Adipose tissue (tissue), 3 donors: ENCODE measurements at places on chromosomes 2 and 18. TPM values are rescaled to one million over a fixed set of nuclear protein-coding genes. Genes with fewer than 3 reads are reported as not detected.

The TMEM247 gene
- polyA plus RNA-seq = not detected

The STPG4 gene
- 0.06 TPM for polyA plus RNA-seq

The UGT1A8 gene
- polyA plus RNA-seq = not detected

The MSGN1 gene
- polyA plus RNA-seq = not detected

The ZC3H6 gene
- 5.3 TPM for polyA plus RNA-seq

The POTEC gene
- not detected for polyA plus RNA-seq

The FBXO36 gene
- polyA plus RNA-seq = 1.6 TPM

The HOXD8 gene
- 0.84 TPM for polyA plus RNA-seq

The UGT1A3 gene
- not detected for polyA plus RNA-seq

The UGT1A9 gene
- not detected for polyA plus RNA-seq

The GLI2 gene
- polyA plus RNA-seq = 0.09 TPM

The AKAIN1 gene
- not detected for polyA plus RNA-seq

The GALNT13 gene
- polyA plus RNA-seq = 3.9 TPM

The CDKL4 gene
- not detected for polyA plus RNA-seq

The RPS27A gene
- polyA plus RNA-seq = 3,500 TPM

The KCNIP3 gene
- polyA plus RNA-seq = 14.1 TPM

The SLC4A3 gene
- 3.5 TPM for polyA plus RNA-seq

The CHCHD5 gene
- 50.0 TPM for polyA plus RNA-seq

The IL1F10 gene
- polyA plus RNA-seq = not detected

The ACMSD gene
- not detected for polyA plus RNA-seq

The APOB gene
- 6.2 TPM for polyA plus RNA-seq

The DNAJC5G gene
- 0.07 TPM for polyA plus RNA-seq
